ENCODE measurements at places on chromosomes 16 and 17.
A peak's percentile ranks its signal among the peaks of the same experiment; 100 is the strongest.

DNA sequence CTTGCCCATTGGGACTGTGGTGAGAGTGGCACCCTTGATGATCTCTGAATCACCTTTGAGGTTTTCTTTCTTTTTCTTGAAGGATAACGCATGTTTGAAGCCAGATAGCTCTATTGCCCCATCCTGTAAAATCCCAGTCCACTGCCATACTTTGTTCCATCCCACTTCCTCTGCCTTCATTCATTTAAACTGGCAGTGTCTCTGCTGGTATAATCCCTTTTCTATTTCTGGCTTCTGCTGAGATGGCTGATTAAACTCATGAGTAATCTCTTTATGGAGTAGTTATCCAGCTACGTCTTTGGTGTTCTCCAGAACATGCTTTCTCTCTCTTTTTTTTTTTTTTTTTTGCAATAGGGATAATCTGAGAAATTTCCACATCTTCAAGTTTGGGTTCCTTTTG, 656.5 kb upstream of the SALL1 start:
- DNase-seq, result no peak

GRCh38 chr17:73798111-73798748, 154.0 kb upstream of the SDK2 start:
- DNase-seq, result no peak

DNA sequence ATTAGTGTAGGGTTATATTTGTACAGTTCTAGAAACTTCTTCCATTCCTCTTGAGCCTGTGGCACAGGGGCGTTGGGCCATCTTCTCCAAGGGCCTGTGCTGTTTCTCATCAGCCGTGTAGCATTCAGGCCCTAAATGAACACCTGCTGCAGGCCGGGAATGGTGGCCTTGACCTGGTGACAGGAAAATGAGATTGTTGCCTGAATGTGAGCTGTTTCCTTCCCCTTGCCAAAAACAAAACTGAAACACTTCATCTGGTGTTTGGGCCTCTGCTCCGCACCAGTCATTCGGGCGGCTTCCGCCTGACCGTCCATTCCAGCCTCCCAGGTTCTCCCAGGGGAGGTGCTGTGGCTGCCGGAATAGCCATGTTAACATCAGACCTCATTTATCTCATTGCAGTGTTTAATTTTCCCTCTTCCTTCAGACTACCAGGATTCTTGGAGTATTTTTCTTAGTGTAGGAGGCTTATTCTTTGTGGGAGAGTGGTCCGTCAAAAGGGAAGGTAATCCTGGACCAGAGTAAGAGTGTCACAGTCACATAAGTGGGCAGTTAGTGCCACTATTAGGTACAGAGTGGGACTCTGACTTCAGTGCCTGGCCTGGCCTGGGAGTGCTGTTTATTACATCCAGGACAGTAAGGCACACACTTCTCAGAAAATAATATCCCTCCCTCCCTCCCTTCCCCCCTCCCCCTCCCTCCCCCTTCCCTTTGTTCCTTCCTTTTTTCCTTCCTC, 61.9 kb downstream of the WWP2 start:
- DNase-seq, result no peak

- DNase-seq, result no peak
Measured at GRCh38 chr17:27554152-27554551, 76.8 kb upstream of the LGALS9 start.

- peak; percentile 75 for DNase-seq
Measured at GRCh38 chr17:79294459-79295071, 219.9 kb downstream of the ENGASE start.

- no peak for DNase-seq
Measured at GRCh38 chr16:4365014-4365406, 6.6 kb upstream of the VASN start.

DNA sequence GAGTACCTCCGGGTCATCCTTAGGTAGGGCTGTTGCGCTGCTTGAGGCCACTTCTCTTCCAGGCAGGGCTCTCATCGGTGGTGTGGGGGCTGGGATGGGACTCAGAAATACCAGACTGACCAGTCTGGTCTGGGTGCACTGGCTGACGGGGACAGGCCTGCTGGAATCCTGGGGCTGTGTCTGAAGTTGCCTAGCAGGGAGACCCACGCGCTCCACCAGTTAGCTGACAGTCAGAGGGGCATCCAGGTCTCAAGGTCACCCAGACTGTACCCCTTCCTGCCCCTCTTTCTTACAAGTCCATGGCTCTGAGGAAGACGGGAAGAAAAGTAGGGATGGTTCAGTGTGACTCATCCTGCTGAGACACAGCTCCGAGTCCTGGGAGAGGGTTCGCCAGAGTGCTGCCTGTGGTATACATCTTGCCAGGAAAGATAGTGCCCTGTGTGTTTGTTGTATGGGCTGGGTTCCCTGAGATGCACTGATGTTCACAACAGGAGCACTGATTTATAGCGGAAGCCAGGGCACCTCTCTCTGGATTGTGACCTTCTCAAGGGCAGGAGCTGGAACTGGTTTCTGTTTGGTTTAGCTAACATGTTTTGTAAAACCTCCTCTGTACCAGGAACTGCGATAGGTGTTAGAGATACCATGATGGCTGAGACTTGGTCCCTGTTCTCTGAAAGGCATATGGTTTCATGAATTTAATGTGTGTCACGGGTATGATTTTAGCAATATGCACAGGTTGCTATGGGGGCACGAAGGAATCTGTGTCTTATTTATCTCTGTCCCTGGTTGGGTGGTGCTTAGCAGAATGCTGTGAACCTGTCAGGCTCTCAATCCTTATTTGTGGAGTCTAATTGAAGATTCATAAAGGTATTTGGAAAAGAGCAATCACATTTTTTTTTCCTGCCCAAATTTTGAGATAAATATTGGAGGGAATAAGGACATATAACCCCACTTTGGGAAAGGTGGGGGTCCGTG, 97.5 kb downstream of the OR1D5 start:
- DNase-seq, result no peak

DNA sequence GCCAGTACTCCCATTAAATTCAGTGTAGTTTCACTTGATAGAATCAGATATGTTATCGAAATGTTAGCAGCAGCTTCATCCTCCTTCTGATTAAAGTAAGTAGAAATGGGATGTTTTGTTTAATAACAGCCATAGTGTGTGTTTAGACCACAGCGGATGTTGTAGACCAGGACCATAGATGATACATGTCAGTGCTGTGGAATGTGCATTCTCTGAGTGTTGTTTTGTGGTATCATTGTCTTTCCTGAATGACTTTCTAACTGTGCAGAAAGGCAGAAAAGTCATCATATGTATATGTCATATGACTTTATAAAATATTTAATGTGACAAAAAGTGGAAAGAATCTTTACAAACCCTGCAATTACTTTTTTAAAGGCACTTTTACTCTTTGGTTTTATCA, 55.6 kb downstream of the CYLD start:
- DNase-seq, result no peak

DNA sequence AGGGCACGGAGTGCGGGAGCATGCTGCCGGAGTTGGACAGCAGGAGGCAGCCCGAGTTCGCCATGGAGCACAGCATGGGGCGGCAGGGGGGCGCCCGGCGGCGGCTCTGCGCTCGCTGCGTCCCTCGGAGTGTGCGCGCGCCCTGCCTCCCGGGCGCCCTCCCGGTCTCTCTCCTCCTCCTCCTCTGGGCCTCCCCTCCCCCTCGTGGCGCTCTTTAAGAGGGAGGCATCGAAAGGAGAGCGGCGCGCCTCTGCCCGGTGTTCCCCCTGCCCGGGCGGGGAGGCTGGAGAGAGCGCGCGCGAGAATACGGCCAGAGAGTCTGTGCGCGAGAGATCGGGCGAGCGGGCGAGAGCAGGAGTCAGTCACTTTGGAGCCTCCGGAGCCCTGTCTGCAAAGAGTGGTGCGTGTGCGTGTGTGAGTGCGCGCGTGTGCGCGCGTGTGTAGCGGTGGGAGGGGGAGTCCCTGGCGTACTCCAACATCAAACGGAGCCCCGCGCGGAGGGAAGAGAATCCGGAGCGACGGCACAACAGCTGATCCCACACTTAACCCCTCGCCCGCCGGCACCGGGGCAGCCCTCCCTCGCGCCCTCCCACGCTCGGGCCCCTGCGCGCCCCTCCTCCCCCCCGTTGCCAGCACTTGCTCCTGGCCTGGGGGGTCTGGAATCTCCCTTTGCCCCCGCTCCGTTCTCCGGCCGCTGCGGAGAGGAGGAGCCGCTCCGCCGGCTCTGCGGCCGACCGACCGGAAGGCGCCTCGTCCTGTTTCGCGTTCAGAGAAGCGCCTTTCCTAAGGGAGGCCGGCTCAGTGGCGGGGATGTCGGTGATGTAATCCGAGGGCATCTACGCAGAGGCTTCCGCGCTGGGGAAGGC, 108.9 kb downstream of the ENGASE start:
- DNase-seq, result no peak

Data from left renal pelvis (tissue), 4 donors.